ENCODE measurements at places on chromosomes 13 and 19.

DNA sequence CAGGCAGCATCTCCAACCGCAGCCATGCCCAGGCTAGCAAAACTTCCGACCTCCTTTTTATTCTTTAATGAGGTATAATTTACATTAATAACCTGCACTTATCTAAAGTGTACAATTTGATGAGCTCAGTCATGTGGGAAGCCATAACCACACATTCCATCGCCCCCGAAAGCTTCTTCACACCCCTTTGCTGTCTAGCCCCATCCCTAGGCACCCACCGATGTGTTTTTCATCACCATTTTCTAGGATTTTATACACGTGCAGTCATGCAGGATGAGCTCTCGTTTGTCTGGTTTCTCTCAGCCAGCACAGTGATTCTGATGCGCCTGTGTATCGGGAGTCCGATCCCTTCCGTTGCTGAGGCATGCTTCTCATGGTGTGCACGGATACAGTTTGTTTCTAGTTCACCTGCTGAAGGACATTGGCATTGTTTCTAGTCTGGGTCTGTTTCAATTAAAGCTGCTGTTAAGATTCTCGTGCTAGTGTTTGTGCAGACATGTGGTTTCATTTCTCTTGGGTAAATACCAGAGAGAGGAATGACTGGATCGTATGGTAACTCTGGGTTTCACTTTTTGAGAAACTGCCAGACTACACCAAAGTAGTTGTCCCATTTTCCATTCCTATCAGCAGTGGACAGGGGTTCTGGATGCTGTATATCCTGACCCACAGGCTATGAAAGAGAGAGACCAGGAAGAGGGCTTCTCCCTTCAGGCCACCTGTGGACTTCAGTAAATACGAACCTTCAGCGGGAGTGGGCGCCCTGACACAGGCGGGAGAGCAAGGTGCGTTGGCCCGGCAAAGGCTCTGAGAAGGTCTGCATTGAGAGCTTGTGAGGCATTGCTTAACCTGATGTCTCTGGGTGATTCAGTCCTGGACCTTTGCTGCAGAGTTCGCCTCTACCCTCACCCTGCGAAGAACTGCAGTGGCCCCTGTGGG lies 4.9 kb downstream of the AP1M1 start:
- no peak for DNase-seq

DNA sequence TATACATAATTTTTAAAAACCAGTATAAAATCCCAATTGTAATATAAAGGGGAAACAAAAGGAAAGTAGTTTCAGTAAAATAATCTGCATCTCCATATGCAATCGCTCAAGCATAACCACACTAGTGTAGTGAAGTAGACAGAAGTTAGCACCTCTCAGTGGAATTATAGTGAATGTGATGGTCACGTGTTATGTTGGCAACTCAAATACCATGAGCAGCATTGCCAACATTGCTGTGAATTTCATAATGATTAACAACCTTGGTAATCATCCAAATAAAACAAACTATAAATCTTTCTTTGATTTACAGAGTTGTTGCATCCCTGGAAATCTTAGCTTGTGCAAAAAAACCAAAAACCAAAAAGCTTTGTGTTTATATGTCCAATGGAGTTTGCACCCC lies 77.3 kb upstream of the SIAH3 start:
- DNase-seq, result no peak

DNA sequence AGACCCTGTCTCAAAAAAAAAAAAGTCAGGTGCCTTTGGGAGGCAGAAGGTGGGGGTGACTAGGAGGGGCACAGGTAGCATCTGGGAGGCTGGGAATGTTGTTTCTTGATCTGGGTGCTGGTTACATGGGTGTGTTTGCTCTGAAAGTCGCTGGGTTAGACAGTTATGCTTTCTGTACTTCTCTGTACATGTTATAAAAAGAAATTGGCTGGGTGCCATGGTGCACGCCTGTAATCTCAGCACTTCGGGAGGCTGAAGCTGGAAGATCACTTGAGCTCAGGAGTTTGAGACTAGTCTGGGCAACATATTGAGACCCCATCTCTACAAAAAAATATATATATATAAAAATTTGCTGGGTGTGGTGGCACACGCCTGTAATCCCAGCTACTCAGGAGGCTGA lies 15.1 kb downstream of the NOSIP start:
- no peak for DNase-seq

DNA sequence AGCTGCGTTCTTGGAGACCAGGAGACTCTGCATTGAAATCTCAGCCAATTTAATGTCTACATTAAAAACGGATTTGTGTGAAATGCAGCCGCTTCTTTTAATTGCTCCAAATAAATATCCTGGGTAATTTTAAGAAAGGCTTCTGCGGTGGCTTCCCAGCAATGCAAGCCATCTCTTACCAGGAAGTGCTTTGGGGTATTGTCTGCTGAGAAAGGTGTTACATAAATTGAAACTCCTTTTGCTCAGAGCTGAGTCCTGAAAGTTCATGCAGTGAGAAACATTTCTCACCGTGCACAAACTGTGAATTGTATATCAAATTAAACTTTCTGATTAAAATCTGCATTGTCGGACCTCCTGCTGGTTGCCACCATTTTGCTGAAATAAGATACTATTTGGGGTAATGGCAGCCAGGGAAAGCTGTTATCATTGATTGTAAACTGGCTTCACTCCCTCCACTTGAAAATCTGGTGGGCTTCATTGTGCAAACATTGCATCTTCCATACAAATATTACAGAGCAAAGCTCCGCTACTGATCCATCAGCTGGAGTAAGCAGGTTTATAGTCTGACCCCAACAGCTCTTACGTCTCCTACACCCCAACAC lies 59.5 kb downstream of the ZIC5 start:
- DNase-seq, result no peak

DNA sequence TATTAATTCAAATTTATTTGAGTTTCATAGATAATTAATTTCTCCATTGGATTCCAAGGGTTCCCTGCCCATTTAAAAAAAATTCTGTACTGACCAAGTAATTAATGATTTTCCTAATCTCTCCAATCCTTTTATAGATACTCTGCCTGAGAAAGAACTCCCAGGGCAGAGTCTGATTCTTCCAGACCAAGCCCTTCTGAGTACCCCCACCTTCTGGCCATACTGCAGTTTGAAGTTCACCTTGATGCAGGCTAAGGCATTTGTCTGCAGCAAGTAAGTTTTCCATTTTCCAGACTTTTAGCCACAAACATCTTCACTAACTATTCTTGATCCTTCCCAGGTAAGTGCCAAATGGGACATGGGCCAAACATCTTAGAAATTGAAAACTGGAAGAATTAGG lies 195.9 kb downstream of the LHFPL6 start:
- no peak for DNase-seq

DNA sequence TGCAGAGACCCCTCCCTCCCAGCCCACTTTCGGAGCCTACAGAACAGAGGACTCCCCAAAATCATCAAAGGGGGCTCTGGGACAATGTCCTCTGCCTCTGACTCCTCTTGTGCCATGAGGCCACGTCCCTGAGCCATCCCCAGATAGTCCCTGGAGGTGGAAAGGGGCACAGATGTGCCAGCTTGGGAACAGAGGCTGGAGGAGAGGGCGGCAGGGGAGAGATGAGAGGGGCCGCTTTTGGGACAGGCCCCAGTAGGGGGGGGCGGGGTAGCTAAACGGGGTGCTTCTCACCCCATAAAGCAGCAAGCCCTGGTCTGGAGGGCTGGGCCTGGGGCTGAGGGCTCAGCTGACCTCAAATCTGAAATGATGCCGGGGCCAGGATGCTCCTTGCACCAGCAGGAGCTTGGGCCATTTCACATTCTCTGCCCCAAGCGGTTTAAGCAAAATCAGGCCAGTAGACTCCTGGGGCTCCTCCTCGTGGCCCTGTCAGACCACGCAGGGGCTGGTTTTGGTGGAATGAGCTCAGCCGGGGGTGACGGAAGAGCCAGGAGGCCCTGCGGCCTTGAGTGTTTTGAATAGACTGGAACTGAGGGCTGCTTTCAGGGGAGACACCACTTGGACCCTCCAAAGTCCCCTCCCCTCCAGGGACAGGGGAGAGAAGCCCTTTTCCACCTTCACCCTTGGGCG lies 27.1 kb downstream of the ONECUT3 start:
- no peak for DNase-seq

Data from D721Med (cell line).